ENCODE measurements at places on chromosomes 4 and X. TPM values are rescaled to one million over a fixed set of nuclear protein-coding genes. Genes with fewer than 3 reads are reported as not detected.

The MAML3 gene
- 2.9 TPM for total RNA-seq

The CPZ gene
- not detected for total RNA-seq

The PAGE2 gene
- total RNA-seq, result not detected

The COX7B2 gene
- not detected for total RNA-seq

The NKX3-2 gene
- not detected for total RNA-seq

The PJA1 gene
- 23.9 TPM for total RNA-seq

The HELT gene
- total RNA-seq, result not detected

The DMRTC1B gene
- 0.36 TPM for total RNA-seq

The IDS gene
- total RNA-seq, result 196 TPM

The PDZD4 gene
- total RNA-seq, result 4.4 TPM

The MAGEA8 gene
- total RNA-seq, result not detected

The CD38 gene
- 1.00 TPM for total RNA-seq

The DMD gene
- total RNA-seq, result 0.55 TPM

The RHOXF2B gene
- total RNA-seq, result not detected

The ANOS1 gene
- 0.14 TPM for total RNA-seq

The SPARCL1 gene
- not detected for total RNA-seq

The APELA gene
- not detected for total RNA-seq

The LINC00632 gene
- 16.2 TPM for total RNA-seq

The PABPC4L gene
- total RNA-seq, result not detected
